Naive thymus-derived CD4-positive, alpha-beta T cell (primary cell): ENCODE measurements at places on chromosomes 6 and 20. TPM values are rescaled to one million over a fixed set of nuclear protein-coding genes. Genes with fewer than 3 reads are reported as not detected.

Gene PTK6
- 0.19 TPM for total RNA-seq

GRCh38 chr6:13272131-13273046 lies 55.9 kb downstream of the TBC1D7 start:
- DNase-seq: no peak
- H3K4me3 ChIP-seq: no peak overlapping the region
- no peaks in the 10 kb centered on the region for H3K27me3 ChIP-seq
- H3K4me1 ChIP-seq: peaks cover 12% of the 10 kb centered on the region
- no peaks in the 10 kb centered on the region for H3K36me3 ChIP-seq
- no peak overlapping the region for H3K27ac ChIP-seq

DNA sequence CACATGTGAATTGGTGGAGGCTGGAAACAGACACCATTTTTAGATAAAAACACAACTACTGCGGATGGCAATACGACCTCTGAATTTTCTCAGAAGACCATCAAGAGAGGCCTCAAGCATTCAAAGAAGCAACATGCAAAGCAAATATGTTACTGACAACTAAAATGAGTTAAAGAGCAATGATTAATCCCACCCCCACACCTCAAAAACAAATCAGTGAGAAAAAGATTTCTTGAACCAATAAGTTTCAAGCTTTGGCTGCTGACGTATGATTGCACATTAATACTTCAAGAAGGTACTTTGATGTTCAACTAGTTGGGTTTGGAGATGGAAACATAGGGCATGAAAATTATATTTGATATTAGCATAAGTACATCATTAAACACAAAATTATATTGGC lies 982 bp downstream of the MMUT start:
- DNase-seq: peak; percentile 28
- H3K27ac ChIP-seq: peak overlapping the region; percentile 85
- H3K4me3 ChIP-seq: peak overlapping the region; percentile 68
- peaks cover 14% of the 10 kb centered on the region for H3K4me1 ChIP-seq
- H3K27me3 ChIP-seq: no peaks in the 10 kb centered on the region

GRCh38 chr20:1862663-1863053 lies 32.5 kb upstream of the SIRPA start:
- no peaks in the 10 kb centered on the region for H3K27me3 ChIP-seq
- DNase-seq: no peak
- no peak overlapping the region for H3K27ac ChIP-seq
- no peak overlapping the region for H3K4me3 ChIP-seq
- no peaks in the 10 kb centered on the region for H3K36me3 ChIP-seq

DNA sequence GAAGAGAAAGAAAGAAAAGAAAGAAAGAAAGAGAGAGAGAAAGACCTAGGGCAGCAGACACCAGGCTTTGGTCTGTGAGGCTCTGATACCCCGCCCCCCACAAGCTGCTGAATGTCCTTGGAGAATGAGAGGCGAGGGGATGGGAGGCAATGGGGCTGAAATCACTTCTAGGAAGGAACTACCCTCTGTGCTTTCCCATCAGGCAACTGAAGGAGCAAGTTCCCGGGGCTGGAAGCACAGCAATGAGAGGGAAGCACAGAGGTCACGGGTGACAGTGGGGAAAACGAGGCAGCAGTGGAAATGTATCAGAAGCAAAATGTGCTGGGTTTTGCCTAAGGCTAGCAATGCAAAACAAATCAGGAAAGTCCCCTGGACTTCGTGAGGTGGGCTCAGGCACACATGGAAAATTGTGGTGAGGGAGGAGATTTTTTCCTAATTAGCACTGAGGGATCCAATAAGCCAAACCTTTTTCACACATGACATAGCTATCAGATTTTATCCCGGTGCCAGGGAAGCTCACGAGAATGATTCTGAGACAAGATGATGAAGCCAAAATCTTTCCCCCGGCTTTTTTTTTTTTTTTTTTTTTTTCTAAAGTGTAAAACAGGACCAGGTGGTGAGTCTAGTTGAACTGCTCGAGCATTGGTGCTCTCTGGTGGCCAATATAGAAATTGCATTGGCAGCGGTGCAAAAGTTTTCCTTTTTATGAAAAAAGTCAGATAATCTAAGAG lies 16.8 kb upstream of the ARFGEF2 start:
- no peaks in the 10 kb centered on the region for H3K4me1 ChIP-seq
- no peak overlapping the region for H3K4me3 ChIP-seq
- H3K27ac ChIP-seq: no peak overlapping the region

Gene JAG1
- not detected for total RNA-seq

- no peaks in the 10 kb centered on the region for H3K36me3 ChIP-seq
- H3K27me3 ChIP-seq: no peaks in the 10 kb centered on the region
- H3K4me1 ChIP-seq: peaks cover 17% of the 10 kb centered on the region
These were observed 85.7 kb downstream of the SHLD1 start for GRCh38 chr20:5835871-5836270.

GRCh38 chr6:30703011-30703410 lies 12.2 kb upstream of the NRM start:
- no peak overlapping the region for H3K27ac ChIP-seq
- H3K4me1 ChIP-seq: no peaks in the 10 kb centered on the region
- no peak overlapping the region for H3K4me3 ChIP-seq
